Activated T-helper 17 cell treated with anti-CD3 and anti-CD28 coated beads, Interleukin-2, amount 50 U/mL, for 72 hours (primary cell): ENCODE measurements at places on chromosomes 7 and 10.

GRCh38 chr7:43790006-43790405, 31.5 kb downstream of the BLVRA start:
- H3K36me3 ChIP-seq = peaks cover 45% of the 10 kb centered on the region
- no peak for ATAC-seq
- no peaks in the 10 kb centered on the region for H3K27me3 ChIP-seq
- H3K4me1 ChIP-seq = peaks cover 5% of the 10 kb centered on the region
- no peak overlapping the region for H3K27ac ChIP-seq

- peaks cover 13% of the 10 kb centered on the region for H3K27me3 ChIP-seq
- no peak for ATAC-seq
- H3K36me3 ChIP-seq = peaks cover 61% of the 10 kb centered on the region
- peak overlapping the region; percentile 88 for H3K4me3 ChIP-seq
Measured at GRCh38 chr7:129436335-129436923, 2.2 kb downstream of the STRIP2 start.

DNA sequence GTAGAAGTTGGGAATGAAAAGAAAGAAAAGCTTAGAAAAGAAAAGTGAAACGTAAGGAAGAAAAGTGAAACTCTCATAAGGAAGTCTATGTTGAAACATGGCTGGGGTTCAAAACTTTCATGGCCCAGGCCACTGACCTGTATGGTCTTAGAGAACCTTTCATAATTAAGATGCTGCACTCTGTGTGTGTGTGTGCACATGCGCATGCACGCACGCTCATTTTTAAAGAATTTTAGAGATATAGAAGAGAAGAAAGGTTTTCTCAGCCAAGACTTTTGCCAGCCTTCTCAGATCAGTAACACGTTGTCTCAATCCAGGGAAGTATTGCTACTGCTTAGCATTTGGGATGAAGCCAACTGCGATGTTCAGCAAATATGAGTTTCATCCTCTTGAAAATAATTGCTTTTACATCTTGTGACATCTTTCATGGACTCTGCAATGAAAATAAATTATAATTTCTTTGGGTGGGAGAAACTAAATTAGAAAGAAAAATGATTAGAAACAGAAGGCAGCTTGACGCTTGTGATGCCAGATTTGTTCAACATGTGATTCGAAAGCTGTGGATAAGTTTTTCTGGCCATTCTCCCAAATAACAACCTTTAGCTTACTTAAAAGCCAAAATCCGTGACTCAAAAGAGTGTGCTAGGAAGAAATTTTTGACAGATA, 16.2 kb upstream of the SLC26A4 start:
- peak overlapping the region; percentile 13 for H3K27ac ChIP-seq
- H3K36me3 ChIP-seq = no peaks in the 10 kb centered on the region
- H3K4me3 ChIP-seq = peak overlapping the region; percentile 9

DNA sequence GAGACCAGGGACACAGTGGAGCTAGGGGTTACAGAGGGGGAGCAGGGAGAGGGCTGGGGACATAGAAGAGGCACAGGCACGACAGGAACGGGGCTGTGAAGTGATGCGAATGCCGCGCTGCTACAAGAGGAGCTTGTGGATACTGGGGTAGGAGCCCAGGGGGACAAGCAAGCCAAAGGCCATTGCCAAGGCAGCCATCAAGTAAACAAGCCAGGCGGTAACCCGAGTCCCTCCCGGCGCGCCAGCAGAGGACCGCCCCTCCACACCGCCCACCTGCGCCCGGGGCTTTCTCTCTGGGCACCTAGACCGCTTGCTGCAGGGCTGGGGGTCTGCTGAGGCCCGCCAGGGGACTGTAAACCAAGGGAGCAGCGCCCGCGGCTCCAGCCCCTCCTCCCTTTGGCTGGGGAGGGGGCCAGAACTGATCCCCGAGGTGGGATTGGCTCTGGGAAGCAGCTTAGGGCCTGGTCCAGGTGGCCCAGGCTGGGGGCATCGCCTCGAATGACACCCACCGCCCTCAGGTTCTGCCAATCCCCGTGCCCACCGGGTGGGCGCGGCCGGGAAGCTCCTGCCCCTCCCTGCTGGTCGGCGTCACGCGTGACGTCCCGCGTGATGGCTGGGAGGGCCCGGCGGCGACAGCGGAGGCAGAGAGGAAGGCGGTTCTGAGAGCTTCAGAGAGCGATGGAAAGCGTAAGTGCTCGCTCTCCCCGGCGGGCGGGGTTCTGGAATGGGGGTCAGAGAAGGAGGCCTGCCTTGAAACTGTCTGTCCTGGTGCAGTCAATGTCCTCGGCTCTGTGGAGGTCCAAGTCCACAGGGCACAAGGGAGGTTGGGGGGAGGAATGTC, 982 bp downstream of the SFXN3 start:
- H3K4me3 ChIP-seq = peak overlapping the region; percentile 94
- no peaks in the 10 kb centered on the region for H3K27me3 ChIP-seq
- H3K36me3 ChIP-seq = peaks cover 53% of the 10 kb centered on the region
- peak overlapping the region; percentile 94 for H3K27ac ChIP-seq
- peaks cover 13% of the 10 kb centered on the region for H3K4me1 ChIP-seq

GRCh38 chr7:108372618-108373017, 83.6 kb downstream of the NRCAM start:
- H3K36me3 ChIP-seq = no peaks in the 10 kb centered on the region
- H3K4me1 ChIP-seq = no peaks in the 10 kb centered on the region
- no peak for ATAC-seq
- H3K27me3 ChIP-seq = peaks cover 15% of the 10 kb centered on the region
- H3K27ac ChIP-seq = no peak overlapping the region
- H3K4me3 ChIP-seq = no peak overlapping the region
